ENCODE measurements at places on chromosomes 12 and 14.

GRCh38 chr12:22046090-22046967 is at the start of gene CMAS:
Gene CMAS (plus strand): TSS chr12:22046218. CDS start chr12:22046304, 86 bp downstream.
- peak; percentile 93 for DNase-seq

DNA sequence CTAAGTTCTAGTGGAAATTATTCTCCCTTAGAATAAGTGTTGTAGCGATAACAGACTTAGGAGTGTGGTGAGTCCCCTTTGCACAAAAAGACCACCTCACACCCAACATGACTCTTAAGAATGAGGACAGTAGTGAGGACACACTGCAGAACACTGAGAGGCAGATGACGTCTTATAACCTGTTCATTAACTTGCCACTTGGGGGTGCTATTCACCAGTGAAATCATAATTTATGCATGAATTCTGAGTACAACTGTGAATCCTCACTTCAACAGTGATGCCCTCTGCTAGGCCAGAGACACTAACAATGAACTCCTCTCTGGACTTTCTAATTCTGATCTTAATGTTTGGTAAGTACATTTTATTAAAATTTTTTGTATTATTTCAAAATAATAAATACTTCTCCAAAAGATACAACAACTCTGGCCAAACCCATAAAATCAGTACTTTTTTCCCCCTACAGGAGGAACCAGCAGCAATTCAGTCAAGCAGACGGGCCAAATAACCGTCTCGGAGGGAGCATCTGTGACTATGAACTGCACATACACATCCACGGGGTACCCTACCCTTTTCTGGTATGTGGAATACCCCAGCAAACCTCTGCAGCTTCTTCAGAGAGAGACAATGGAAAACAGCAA is 274.7 kb downstream of the DAD1 start:
- DNase-seq: peak; percentile 73

DNA sequence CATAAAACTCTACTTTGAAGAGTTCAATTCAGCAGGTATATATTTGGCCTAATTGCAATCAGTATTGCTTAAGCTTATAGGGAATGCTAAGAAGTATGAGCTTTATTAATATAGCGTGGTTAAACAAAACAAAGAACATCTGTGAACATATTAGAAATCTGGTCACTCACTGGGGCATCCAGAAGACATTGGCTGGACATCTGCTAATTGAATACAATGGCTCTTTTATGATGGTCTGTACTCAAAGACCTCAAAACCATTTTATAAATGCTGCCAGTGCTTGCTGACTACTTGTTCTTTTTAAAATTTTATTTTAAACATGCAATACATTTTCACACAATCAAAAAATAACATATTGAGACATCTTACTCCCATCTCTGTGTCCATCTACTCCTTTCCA is 173.0 kb downstream of the STXBP6 start:
- no peak for DNase-seq

DNA sequence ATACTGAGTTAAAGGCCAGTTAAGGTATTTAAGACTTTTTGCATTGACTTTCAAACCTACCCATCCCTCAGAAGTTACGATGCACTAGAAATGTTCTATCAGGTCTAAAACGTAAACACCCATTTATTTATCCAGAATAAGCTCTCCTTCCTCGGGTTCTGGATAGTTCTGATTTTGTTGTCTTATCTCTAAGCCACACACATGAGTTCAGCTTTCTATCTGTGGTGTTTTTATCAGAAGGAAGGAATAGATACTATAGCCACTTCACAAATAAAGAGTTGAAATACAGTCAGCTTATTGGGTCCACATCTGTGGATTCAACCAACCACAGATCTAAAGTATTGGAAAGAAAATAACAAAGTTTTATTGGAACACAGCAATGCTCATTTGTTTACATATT is 5.4 kb downstream of the SFSWAP start:
- no peak for DNase-seq

DNA sequence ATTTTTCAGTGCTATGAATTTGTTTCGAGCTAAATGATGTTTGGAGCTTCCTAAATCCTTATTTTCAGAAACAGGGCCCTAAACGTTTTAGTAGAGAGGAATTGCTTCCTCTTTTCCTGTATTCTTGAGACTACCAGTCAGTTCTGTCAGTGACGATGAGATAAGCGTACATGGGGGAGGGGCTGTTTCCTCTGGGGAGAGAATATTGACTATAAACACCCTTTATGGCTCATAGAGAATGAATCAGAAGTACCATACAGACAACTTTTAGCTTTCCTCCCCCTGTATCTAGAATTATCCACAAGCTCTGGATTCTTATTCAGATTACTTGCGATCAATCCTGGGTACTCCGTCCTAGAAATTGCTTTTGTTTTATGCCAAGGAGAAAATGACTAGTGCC is 5.1 kb downstream of the TBK1 start:
- no peak for DNase-seq

DNA sequence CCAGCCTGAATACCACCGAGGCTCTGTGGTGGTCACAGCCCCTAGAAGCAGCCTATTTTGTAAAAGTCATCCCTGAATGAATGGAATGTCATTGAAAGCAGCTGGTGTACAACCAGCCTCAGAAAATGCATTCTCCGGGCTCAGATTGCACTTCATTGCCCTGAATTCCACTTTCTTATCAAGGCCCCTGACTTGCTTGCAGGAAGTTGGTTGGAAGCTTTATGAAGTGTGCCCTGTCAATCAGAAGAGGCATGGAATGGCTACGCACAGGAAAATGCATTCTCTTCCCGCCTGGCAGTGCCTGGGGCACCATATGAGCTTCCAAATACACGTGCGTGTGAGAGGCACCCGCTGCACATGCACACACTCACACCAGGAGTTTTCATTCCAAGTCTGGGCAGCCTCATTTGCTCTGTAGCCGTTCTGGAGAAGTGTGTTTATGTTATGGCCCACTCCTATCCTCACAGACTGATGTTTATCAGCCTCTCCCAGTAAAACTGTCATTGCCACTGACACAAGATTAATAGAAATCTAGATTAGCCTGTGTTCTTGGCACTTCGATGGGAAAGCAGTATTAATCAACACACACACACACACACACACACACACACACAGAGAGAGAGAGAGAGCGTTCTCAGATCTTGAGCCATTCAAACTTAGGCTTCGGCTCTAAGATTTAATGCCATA is 63.9 kb downstream of the NUAK1 start:
- peak; percentile 11 for DNase-seq

GRCh38 chr12:67593041-67593440 is 55.5 kb upstream of the DYRK2 start:
- peak; percentile 81 for DNase-seq

GRCh38 chr12:58186914-58187313 is 245.5 kb downstream of the ATP23 start:
- DNase-seq: no peak

GRCh38 chr14:30553311-30553989 is 5.5 kb upstream of the G2E3 start:
- DNase-seq: no peak

DNA sequence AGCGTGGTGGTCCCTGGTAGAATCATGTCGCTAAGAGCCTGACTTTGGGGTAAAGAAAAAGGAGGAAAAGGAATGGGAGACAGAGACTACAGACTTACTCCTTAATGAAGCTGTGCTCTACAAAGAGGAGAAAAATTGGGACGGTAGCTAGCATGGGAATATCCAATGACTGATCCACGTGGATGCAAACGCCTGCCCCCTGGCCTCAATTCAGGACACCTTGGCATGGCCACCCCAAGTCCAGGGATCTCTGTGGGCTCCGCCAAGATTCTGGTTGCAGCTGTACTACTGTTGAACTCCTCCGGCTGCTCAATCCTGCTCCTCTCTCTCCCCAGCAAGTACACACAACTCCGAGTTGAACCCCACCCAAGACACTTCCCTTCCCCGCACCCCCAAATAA is 70.5 kb upstream of the DIO3 start:
- no peak for DNase-seq

Data from NCI-H1417 (cell line).